ENCODE measurements at places on chromosomes 11 and 22. TPM values are rescaled to one million over a fixed set of nuclear protein-coding genes. Genes with fewer than 3 reads are reported as not detected.

The SLC1A2 gene
- not detected for total RNA-seq

The HMOX1 gene
- total RNA-seq: 40.1 TPM

The OR4P4 gene
- not detected for total RNA-seq

The ZNF202 gene
- 4.0 TPM for total RNA-seq

The GRM5 gene
- total RNA-seq: 0.11 TPM

The CXCR5 gene
- not detected for total RNA-seq

The OR5A1 gene
- total RNA-seq: not detected

The OR4C6 gene
- not detected for total RNA-seq

The POU2F3 gene
- not detected for total RNA-seq

The IGF2 gene
- total RNA-seq: 0.60 TPM

The OSBP2 gene
- 14.9 TPM for total RNA-seq

The VPS37C gene
- 7.0 TPM for total RNA-seq

The HPX gene
- not detected for total RNA-seq

The CLNS1A gene
- 95.7 TPM for total RNA-seq

The RIMBP3B gene
- total RNA-seq: under 0.01 TPM

The TNNT3 gene
- total RNA-seq: not detected

The KCNJ1 gene
- not detected for total RNA-seq

The PDE3B gene
- total RNA-seq: 0.34 TPM

The OR4C11 gene
- not detected for total RNA-seq

The CHADL gene
- 0.54 TPM for total RNA-seq

The CALCA gene
- total RNA-seq: not detected

The UBQLN3 gene
- total RNA-seq: not detected

The RASSF10 gene
- 4.6 TPM for total RNA-seq

The SNX32 gene
- total RNA-seq: 0.52 TPM

The HTR3A gene
- not detected for total RNA-seq

The MFNG gene
- total RNA-seq: 105 TPM

The WT1 gene
- total RNA-seq: not detected

The PTPRCAP gene
- total RNA-seq: 0.43 TPM

All from dermis lymphatic vessel endothelial cell (primary cell).